Activated naive CD8-positive, alpha-beta T cell treated with anti-CD3 and anti-CD28 coated beads, Interleukin-2, amount 50 U/mL, for 24 hours (primary cell): ENCODE measurements at places on chromosomes 5 and 9.

DNA sequence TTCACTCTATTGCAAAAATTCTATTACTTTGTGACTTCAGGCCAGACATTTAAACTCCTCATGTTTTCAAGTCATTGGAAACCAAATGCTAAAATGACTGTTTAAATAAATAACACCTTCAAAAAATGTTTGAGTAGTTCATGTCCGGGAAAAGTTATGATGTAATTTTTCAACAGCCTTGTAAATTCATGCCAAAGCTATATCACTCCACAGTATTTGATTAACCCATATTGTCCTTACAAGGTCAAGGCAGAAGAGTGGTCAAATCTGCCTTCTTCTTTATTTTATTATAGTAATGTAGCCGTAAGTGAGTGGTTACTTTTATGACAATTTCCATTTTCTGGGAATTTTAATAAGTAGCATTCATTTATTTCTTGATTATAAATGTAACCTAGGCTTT is 72.8 kb downstream of the ADCY2 start:
- no peak for DNase-seq

DNA sequence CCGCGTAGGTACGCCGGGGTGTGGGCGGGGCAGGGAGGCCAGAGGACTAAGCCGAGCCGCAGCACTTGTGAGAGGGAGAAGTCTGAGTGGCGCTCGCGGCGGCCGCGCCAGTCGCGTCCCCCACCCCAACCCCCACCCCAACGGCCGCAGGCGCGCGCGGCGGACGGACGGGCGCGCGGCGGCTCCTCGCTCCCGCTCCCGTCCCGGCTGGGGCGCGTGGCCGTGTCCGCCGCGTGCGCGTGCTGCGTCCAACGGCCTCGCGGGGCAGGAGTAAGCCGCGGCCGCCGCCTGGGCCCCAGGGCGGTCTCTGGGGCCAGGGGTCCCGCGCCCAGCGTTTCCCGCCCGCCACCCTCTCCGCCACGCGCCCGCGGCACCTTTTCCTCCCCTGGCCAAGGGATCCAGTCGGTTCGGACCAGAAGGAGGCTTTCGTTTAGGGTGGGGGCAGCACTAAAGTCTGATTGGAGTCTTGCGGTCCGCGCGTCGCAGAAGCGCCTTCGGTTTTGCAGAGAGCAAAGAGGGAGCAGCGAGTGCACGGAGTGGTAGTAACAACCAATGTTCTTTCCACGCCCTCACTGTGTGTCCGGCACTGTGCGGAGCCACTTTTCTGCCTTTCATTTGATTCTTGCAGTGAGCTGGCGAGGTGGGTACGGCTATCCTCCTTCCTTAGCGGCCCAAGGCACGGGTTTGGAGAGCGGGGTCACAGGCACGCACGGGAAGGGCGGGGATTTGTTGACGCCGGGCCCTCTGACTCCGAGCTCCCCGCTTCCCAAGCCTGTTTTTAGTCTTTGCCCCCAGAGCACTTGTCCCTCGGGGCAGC is 483 bp downstream of the G3BP1 start:
- peak; percentile 41 for DNase-seq

DNA sequence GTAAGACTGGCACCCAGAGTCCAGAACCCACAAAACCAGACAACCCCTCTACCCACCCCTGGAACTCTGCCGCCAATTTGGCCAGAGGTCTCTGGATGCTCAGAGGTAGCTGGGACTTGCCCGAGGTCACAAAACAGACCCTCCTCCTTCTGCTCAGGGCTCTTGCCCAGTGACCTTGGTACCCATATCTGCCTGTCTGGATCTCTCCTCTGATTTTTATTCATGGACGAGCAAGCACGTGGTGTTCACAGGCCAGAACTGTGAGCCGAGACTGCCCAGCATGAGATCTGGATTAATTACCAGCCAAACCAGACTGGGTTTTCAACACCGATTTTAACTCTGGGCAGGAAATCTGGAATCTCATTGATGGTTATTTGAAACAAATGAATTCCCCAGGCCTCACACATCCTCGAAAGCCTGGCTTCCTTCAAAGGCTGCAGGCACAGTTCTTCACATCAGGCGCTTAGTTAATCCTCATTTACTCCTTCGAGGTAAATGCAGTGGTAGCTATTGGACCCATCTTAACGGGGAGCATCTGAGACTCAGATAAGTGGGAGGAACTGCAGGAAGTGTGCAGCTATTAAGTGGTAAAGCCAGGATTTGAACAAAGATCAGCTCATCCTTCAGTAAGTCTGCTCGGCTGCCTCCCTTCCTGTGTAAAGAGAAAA is 21.4 kb downstream of the COL27A1 start:
- DNase-seq, result no peak

GRCh38 chr9:99592834-99593574 is 228.7 kb upstream of the NR4A3 start:
- DNase-seq, result no peak

DNA sequence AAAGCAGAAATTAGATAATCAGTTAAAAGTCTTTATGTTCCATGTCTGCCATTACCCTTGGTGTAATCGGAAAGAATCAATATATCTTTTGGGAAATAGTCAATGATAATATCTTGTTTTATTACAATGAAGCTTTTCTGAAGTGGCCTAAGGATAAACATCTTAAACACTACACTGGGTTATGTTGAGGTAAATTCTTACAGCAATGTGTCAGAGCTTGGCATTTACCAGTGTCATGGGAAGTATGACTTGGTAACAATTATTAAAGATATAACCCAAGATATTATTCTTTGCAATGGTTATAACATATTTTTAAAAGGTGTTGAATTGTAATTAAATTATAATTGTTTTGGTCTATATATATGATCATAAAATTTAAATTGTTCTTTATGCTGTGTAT is 84.7 kb downstream of the CFAP95 start:
- no peak for DNase-seq

- DNase-seq, result no peak
Observed at GRCh38 chr9:81629440-81629839, 59.9 kb downstream of the TLE1 start.

GRCh38 chr5:158287643-158288271 is 428.8 kb upstream of the CLINT1 start:
- DNase-seq, result no peak

GRCh38 chr5:14109771-14110170 is 33.4 kb upstream of the TRIO start:
- DNase-seq, result no peak
